ENCODE measurements at places on chromosomes 1 and 21. TPM values are rescaled to one million over a fixed set of nuclear protein-coding genes. Genes with fewer than 3 reads are reported as not detected.

PDC gene
- not detected for total RNA-seq

GPR157 gene
- total RNA-seq, result 5.1 TPM

WNT4 gene
- total RNA-seq, result 0.50 TPM

AURKAIP1 gene
- total RNA-seq, result 94.9 TPM

PIGM gene
- total RNA-seq, result 4.0 TPM

NMNAT2 gene
- total RNA-seq, result 0.50 TPM

S100A10 gene
- 60.1 TPM for total RNA-seq

FMO4 gene
- total RNA-seq, result 4.0 TPM

ITLN2 gene
- total RNA-seq, result not detected

SRGAP2C gene
- 33.4 TPM for total RNA-seq

PTPN7 gene
- total RNA-seq, result under 0.01 TPM

RNPEP gene
- total RNA-seq, result 62.7 TPM

DIO1 gene
- not detected for total RNA-seq

LRRN2 gene
- total RNA-seq, result under 0.01 TPM

DNAJC28 gene
- total RNA-seq, result 1.1 TPM

TRIM45 gene
- 6.3 TPM for total RNA-seq

UBE2U gene
- total RNA-seq, result not detected

SPSB1 gene
- total RNA-seq, result 23.1 TPM

FGR gene
- total RNA-seq, result not detected

SLC30A10 gene
- not detected for total RNA-seq

TRIM46 gene
- 3.9 TPM for total RNA-seq

ACTL8 gene
- 0.12 TPM for total RNA-seq

LCE1E gene
- not detected for total RNA-seq

EXTL1 gene
- total RNA-seq, result 0.75 TPM

SPRR3 gene
- total RNA-seq, result not detected

MPL gene
- total RNA-seq, result not detected

SH2D1B gene
- not detected for total RNA-seq

SLC26A9 gene
- total RNA-seq, result not detected

PLEKHA6 gene
- total RNA-seq, result 1.2 TPM

C8A gene
- total RNA-seq, result not detected

WNT9A gene
- total RNA-seq, result 0.77 TPM

C1QTNF12 gene
- 2.0 TPM for total RNA-seq

DDR2 gene
- 316 TPM for total RNA-seq

MPZL1 gene
- 94.0 TPM for total RNA-seq

FOXD2 gene
- total RNA-seq, result 0.22 TPM

HNRNPR gene
- total RNA-seq, result 130 TPM

VCAM1 gene
- total RNA-seq, result 3.0 TPM

PLCH2 gene
- 0.11 TPM for total RNA-seq

ACTN2 gene
- under 0.01 TPM for total RNA-seq

BMP8A gene
- 0.11 TPM for total RNA-seq

RNU1-4 gene
- total RNA-seq, result 2,224 TPM

MRPL55 gene
- total RNA-seq, result 64.3 TPM

LRRC71 gene
- not detected for total RNA-seq

AGBL4 gene
- not detected for total RNA-seq

CYP4A22 gene
- not detected for total RNA-seq

INTS11 gene
- total RNA-seq, result 56.2 TPM

OR2M3 gene
- not detected for total RNA-seq

UBASH3A gene
- not detected for total RNA-seq

RPL11 gene
- total RNA-seq, result 785 TPM

TNFRSF8 gene
- total RNA-seq, result 0.37 TPM

TTC13 gene
- total RNA-seq, result 17.9 TPM

CLDN14 gene
- 0.37 TPM for total RNA-seq

ATP5PO gene
- 168 TPM for total RNA-seq

TPTE gene
- total RNA-seq, result not detected

PRR9 gene
- 1.2 TPM for total RNA-seq

NBPF19 gene
- total RNA-seq, result 29.5 TPM
